ENCODE measurements at places on chromosomes 11 and 22.

GRCh38 chr11:122681070-122681469 lies 25.5 kb downstream of the UBASH3B start:
- DNase-seq = no peak

DNA sequence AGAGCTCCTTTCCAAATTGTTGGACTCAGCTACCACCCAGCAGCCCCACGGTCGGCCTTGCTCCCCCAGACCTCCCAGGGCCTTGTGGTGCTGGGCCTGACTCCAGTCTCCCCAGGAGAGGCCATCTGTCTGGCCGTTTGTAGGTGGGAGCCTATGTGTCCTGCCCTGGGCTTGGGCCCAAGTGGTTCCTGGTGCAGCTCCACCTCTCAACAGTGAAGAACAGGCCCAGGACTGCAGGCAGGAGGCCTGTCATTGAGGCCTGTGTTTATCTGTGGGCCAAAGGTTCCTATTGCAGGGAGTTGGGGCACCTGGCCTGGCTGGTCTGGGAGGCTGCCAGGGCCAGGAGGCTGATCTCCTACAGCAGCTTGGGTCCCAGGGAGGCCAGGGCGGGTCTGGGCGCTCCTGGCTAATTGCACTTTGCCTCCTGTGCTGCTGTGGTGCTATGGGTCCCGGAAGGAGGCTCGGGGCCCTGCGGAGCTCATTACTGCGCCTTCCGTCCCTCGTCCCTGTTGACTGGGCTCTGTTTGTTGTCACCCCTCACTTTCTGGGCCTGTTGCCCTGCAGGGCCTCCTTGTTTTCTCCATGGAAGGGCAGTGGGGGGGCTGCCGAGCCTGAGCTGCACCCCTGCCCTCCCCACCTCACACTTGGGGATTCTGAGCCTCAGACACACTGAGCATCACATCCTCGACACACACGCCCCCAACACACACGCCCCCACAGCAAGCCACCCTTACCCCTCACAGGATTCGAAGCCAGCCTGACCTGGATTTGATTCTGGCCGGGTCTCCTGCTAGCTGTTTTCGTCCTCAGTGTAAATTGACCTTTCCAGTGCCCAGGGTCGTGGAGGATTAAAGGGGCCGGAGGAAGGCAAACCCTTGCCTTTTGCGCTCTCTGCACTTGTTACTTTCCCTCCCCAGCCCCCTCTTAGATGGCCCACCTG lies 6.8 kb upstream of the OMP start:
- no peak for DNase-seq

DNA sequence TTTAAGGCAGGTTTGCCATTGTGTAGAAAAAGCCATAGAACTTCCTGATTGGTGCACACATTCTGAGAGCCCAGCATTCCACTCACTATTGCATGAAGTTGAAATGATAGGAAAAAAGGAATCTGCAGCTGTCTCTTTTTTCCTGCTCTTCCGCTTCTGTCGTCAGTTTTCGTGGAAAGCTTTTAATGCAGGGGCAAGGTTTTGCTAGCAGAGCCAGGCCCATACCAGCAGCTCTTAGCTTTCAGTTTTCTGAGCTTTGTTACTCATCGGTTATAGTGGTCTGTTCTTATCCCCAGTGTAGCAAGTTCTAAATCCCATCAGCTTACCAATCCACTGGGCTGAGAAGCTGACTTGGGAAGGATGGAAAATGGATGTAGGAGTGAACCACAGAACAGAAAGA lies 162.9 kb upstream of the TTC12 start:
- no peak for DNase-seq

- no peak for DNase-seq
Observed at GRCh38 chr11:134358856-134359490, 27.2 kb downstream of the GLB1L2 start.

DNA sequence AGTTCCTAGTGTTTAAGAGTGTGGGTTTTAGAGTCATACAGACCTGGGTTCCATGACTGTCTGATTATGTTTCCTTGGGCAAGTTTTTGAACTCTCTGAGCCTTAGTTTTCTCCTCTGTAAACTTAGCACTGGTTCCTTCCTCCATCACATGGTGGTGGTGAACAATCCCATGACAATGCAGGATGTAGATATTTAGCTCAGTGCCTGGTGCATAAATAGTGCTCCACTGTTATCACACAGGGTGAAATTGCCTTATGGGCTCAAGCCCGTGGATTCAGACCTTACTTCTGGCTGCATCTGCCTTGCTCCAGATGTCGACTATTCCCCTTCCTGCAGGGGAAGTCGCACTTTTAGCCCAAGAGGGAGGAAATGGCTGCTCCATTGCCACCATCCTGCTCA lies 62.7 kb downstream of the LDLRAD3 start:
- no peak for DNase-seq

DNA sequence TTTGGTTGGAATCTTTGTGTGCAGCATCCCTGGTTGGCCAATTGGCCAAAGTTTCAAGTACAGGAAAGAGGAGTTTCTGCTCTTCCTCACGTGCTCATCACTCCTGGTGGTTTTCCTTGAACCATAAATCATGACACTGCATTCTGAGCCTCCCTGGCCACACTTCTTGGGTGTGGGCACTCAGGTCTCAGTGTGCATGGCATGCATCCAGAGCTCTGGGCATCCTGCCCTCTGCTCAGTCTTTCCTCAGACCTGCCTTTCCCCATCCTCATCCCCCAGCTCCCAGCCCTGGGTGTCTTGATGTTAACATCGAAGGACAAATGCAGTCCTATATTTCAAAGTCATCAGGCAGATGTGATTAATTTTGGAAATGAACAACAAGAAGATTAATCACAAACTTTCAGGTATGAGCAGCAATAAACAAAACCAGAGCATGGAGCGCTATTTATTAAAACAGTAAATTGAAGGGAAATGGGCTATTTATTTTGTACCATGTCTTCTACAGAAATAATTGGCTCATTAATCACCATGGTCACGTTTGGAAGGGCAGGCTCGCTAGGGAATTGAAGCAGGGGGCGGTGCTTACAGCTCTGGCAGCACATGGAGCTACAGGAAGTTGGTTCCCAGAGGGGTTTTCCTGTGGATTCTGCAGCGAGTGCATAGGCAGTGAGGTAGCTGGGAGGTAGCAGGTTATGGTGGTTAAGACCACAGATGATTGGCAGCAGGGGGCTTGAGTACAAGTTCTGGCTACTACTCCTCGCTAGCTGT lies 89.6 kb downstream of the CSNK2A3 start:
- DNase-seq = no peak

GRCh38 chr22:27212617-27213177 lies 555.3 kb downstream of the MIAT start:
- no peak for DNase-seq

GRCh38 chr11:22491555-22492225 lies 133.9 kb downstream of the FANCF start:
- no peak for DNase-seq

- DNase-seq = peak; percentile 24
Observed at GRCh38 chr11:17760102-17761029, 25.8 kb downstream of the KCNC1 start.

DNA sequence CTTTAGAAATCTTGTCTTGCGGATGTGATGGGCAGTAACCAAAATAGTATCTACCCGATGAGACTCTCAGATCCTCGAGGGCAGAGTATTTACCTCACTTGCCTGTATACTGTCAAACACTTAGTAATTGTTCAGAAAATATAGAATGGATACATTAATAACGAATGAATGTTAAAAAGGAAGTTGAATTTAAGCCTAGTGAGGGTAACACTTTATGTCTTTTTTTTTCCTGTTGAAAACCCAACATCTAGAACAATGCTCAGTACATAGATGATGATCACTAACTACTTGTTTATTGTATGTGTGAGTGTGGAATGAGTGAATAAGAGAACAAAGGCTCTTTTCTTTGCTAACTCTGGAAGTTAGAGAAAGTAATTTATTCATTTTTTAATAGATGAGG lies 195.7 kb downstream of the MIAT start:
- no peak for DNase-seq

DNA sequence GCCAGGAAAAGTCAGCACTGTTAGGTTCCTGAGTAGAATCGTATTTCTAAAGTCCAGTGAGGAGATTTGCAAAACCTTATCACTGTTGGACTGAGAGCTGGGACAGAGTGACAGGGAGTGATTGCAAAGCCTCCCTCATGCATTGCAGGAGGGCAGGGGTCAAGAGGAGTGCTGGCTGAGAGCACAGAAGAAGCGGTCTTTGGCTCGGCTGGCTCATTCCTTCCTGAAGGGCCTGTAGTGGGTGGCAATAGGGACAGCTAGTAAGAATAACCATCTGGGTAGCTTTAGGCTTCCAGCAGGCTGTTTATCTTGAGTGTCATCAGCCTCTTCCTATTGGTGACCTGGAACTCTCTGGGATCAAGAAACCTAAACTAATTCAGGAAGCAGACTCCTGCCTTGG lies 53.4 kb downstream of the CD44 start:
- DNase-seq = no peak

- DNase-seq = no peak
Observed at GRCh38 chr11:130063451-130063850, 6.2 kb upstream of the APLP2 start.

GRCh38 chr11:32472226-32472625 lies 36.9 kb upstream of the WT1 start:
- DNase-seq = no peak

- no peak for DNase-seq
Observed at GRCh38 chr11:23778971-23779370, 717.9 kb upstream of the LUZP2 start.
